Fibroblast of skin of right biceps (primary cell): ENCODE measurements at places on chromosomes 5 and 9.

GRCh38 chr9:20844916-20845315 lies 160.9 kb downstream of the FOCAD start:
- DNase-seq = no peak

DNA sequence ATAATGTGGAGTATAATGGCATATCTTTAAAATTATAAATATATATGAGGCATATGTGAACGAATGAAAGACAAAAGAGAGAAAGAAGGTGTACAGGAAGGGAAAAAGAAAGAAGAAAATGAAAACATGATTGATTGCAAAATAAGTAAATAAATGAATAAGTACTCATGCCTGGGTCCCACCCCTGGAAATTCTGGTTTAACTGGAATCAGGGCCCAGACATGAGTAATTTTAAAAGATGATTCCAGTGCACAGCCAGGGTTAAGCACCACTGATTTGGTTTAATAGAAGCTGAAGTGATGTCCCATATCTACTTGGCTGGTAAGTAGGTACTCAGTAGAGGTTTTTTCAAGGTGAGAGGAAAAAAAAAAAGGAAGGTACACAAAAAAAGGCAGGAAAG lies 34.0 kb upstream of the HOMER1 start:
- no peak for DNase-seq

DNA sequence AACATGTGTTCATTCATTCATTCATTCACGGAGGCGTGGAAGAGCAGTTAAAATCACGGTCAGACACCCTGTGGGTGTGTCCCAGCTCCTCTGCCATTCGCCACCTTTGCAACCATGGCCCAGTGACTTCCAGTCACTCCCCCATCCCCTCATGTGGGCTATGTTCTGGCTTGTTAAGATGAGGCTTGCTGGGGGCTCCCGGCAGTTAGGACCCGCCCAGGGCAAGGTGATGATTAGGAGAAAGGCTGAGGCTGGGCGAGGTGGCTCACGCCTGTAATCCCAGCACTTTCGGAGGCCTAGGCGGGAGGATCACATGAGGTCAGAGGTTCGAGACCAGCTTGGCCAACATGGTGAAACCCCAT lies 24.9 kb upstream of the PTGES start:
- DNase-seq = no peak

DNA sequence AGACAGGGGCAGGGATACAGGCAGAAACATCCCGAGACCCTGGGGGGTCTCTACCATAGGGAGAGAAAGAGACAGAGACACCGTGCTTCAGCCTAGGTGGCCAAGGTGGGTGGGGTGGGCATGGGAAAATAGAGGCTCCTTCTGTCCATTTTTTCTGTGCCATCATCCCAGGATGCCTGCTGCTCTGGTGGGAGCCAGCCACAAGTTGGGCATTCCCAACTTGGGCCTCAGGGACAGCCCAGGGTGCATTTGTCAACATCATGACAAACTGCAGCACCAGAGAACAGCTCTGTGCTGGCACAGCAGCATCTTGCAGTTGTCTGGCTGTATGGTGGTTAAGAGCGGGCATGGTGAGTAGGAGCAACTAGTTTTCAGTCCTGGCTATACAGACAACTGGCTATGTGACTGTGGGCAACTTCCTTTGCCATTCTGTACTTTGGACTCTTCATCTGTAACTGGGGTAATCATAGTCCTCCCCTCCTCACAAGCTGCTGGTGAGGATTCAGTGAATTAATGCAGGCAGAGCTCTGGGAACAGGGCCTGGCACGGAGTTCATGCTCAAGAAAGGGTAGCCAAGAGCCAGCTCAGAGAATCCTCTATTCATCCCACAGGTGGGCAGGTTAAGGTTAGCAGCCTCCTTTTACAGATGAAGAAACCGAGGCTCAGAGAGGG lies 100.4 kb downstream of the RGS3 start:
- no peak for DNase-seq
